ENCODE measurements at places on chromosomes 4 and X.

- no peak for DNase-seq
These were observed 23.8 kb downstream of the SHROOM3 start for GRCh38 chr4:76458825-76459224.

DNA sequence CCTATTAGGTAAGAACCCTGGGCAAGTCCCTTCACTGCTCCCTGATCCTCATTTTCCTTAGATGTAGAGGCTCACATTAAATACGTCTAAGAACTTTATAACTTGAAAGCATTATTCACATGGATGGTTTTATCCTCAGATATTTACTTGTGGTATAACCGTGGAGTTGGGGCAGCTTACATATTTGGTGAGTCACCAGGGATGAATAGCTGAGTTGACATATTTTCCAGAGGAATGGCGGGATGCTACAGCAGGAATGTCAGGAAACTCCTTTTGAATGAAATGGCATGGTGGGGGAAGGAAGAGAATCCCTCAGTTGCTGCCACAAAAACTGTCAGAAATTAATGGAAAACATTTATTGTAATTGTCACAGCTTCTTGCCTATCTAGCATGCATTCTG lies 165.3 kb upstream of the RPS6KA3 start:
- no peak for DNase-seq

DNA sequence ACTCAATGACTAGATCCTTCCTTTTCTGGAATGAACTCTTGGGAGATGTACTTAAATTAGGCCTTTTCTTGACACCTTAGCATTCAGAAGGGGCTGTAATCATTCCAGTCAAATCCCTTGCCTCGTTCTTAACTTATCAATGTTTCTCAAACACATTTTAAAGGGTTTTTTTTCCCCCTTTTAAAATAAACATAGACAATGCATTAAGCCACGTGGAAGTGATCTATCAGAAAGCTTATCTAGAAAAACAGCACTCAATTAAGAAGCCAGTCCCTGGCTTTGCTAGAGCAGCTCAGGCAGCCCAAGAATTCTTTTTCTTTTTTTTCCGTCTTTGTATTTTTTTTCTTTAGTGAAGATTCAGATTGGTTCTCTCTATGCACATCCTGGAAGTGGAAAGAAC lies 118.2 kb downstream of the PCDH7 start:
- no peak for DNase-seq

DNA sequence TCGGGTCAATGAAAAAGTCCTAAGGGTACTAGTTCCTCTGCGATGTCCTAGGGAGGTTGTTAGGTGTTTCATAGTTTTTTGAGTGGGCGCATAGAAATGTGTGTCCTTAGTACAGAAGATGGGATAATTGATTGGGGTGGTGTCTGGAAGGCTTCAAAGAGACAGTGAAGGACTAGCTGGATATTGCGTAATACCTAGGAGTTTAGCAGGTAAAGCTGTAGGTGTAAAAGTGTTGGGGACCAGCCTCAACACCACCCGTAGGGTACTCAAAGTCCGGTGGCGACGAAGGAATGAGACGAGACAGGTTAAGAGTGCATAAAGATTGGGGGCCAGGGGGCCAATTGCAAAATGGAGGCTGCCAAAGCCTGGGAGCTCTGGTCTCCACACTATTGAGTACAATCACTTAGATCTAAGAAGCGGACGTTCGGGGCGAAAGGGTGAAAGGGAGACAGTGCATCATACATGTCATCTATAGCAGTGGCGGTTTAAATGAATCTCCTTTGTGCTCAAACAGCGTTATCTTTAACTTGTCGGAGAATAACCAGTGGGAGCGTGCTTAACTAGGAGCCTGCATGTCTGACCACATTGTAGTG lies 1.0 kb downstream of the TRMT44 start:
- no peak for DNase-seq

DNA sequence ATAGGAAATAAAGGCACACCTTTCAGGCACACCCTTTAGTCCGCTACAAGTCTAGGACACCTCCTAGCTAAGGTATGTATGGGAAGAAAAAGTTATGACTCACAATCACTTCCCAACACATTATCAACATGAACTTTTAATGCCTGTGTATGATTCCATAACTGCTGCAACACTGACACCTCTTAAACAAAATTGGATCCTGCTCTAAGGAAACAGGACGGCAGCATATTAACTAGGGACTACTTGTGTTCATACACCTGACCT lies 2.4 kb upstream of the PPP3CA start:
- DNase-seq, result no peak

- no peak for DNase-seq
These were observed 280.5 kb downstream of the TLL1 start for GRCh38 chr4:166153548-166153947.

DNA sequence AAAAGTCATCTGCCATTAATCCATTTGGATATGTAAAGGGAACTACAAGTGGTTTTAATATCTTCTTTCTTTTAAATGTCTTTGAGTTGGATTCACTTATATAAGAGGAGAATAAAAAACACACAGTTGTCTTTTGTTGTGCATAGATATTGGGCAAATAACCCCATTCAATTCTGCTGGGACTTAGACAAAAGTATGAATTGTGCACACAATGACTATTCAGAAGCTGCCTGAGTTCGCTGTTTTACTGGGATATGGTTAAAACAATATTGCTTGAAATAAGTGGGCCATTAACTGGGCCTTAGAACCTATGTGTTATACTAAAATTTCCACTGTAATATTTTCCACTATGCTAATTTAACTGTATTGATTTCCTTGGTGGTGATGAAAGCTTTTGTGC lies 71.7 kb downstream of the PCYT1B start:
- no peak for DNase-seq

- no peak for DNase-seq
These were observed 119.8 kb upstream of the ATP6AP2 start for GRCh38 chrX:40460926-40461325.

GRCh38 chrX:90040807-90041206 lies 119.1 kb downstream of the TGIF2LX start:
- DNase-seq, result no peak

DNA sequence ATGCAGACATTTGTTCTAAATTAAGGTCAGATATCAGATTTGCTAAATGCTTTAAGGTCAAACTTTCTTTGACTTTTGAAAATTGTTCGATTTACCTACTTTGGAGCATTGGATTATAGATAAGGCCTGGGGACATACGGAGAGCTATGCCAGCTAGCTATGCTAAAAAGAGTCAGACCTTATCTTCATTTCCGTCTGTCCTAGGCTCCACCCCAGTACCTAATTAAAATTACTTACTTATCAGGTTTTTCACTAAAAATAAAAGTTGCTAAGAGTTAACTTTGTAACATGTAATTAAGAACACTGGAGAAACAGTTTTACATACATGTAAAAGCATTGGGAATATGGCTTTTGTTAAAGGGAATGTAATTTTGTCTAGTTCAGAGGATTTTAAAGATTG lies 7.1 kb upstream of the TMEM35A start:
- DNase-seq, result no peak

DNA sequence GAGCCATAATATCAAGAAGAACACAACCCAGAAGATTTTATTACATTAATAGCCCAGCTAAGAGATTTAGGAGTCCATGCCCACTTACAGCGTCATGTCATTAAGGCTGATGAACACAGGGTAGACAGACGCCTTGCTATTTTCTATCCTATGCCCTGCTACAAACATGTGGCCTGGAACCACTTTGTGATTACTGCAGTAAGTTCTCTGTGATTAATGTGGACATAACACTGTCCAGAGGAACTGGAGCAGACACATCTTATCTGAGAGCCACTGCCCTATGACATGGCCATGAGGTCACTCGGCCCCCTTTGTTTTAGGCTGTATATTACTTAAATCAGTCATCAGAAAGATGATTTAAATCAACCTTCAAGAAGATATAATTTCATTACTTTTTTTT lies 211.7 kb downstream of the MAML3 start:
- no peak for DNase-seq

- DNase-seq, result no peak
These were observed 83.1 kb upstream of the GYPA start for GRCh38 chr4:144223661-144224060.

DNA sequence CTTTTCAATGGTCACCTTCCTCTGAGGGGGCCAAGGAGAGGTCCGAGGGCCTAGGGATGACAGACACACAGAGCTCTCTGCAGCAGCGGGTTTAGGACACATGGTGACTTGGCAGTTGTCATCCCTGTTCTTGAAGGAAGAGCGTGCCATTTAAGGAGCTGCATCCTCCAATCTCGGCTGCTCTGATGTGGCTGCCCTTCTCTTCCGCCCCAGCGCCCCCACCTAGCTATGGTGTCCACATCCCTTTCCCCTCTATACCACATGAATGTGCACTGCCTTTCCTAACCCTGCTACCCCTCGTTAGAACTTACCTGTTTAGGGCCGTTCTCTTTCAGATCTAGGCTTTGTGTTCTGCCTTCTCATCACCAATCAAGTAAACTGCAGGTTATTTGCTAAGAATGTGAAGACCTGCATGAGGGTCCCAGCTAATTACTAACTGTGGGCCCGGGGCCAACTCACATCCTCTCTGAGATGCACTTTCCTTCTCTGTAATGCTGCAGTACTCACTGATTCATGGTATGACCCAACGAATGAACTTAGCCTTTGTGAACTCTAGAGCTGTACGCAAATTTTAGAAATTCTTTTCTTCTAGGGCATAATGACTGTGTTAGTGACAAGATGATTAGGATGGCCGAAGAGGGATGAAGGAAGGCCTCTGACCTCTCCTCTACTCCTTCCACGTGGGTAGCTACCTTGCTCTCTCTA lies 38.2 kb downstream of the CHST7 start:
- DNase-seq, result no peak

DNA sequence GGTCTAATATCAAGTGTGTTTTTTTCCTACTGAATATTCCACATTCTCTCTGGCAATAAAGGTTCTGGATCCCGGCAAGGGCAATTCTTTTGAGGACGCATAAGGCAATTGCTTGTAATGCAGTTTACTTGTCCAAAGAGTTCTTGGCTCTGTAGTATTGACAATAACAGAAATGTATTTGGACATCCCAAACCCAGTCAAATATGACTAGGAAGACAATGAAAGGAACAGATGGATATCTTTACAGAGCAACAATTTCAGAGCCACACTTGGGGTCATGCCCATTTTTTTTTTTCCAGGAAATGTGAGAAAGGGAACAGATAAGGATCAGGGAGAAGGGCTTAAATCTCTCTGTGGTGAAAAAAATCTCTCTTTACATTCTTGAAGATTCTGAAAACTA lies 12.2 kb downstream of the GK2 start:
- no peak for DNase-seq

- no peak for DNase-seq
These were observed 319.3 kb upstream of the PPARGC1A start for GRCh38 chr4:24209131-24209530.

DNA sequence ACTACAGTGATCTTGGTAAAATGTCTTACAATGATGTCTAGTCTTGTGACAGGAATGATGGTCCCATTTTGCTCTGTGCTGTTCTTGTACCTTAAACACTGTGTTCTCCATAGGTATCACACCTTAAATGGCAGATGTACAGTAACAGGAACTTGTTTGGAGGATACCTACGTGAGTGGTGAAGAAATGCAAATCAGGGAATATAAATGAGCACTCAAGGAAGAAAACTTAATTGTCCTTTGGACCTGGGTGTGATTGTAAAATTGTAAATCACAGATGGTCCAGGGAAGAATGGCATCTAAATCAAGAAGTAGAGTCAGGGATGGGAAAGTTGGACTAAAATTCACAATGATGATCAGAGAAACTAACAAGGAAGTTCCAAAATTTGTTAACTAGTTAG lies 12.7 kb downstream of the HPGDS start:
- DNase-seq, result no peak

DNA sequence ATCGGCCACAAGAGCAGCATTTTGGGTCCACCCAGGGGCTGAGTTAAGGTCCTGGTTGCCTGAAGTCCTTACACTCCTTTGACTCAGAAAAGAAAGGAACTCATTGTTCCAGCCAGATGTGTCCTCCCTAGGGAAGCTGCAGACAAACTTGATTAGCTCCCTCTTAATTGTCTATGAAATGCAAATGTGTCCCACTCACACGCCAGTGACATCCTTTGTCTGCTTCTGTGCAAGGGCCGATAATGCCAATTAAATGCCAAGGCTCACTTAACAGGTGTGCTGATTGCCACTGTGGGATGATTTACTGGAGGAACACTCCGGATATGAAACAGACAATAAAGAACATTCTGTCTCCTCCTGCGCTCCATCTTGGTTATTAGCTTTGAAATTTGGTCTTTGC lies 332.9 kb upstream of the CPEB2 start:
- no peak for DNase-seq

DNA sequence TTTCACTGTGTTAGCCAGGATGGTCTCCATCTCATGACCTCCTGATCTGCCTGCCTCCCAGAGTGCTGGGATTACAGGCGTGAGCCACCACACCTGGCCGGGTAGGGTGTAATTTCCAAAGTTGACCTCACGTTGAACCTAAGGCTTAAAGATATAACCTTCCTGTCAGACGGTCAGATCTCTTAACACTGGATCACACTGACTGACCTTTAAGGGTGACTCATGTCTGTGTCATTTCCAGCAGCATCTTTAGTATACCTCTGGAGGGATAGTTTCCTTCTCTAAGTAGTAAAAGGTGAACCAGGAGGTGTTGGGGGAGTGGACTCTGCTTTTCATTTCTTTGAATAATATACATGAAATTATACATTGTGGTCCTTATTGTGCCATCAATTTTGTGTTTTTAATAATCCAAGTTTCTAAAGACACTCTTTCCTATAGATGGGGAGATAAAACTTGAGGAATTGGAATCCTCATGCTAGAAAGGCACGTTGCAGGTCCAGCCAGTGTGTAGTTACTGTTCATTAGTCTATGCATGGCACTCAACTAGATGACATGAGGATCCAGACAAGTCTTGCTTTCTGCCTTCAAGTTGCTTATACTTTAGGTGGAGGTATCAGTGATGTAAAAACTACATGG lies 45.7 kb downstream of the ARHGAP10 start:
- no peak for DNase-seq

DNA sequence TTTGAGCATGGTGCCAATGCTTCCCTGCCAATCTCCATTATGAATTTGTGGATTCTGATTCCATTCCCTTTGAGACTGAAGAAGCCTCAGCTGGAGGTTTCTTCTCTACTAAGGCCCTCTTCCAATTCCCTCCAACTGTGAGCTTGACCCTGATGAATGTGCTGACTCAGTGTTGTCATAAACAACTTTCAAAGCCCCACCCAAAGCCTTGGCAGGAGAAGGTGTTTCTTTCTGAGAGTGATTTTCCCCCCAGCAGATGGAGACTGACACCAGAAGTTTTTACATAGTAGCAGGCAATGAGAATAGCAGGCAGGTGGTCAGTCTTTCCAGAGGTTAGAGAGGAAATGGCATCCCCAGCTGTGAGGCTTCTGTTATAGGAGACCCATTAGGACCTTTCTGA lies 53.1 kb downstream of the OCRL start:
- DNase-seq, result no peak

- DNase-seq, result no peak
These were observed 601.1 kb upstream of the PRKX start for GRCh38 chrX:4314586-4314985.
